ENCODE measurements at places on chromosomes 11 and 22.

DNA sequence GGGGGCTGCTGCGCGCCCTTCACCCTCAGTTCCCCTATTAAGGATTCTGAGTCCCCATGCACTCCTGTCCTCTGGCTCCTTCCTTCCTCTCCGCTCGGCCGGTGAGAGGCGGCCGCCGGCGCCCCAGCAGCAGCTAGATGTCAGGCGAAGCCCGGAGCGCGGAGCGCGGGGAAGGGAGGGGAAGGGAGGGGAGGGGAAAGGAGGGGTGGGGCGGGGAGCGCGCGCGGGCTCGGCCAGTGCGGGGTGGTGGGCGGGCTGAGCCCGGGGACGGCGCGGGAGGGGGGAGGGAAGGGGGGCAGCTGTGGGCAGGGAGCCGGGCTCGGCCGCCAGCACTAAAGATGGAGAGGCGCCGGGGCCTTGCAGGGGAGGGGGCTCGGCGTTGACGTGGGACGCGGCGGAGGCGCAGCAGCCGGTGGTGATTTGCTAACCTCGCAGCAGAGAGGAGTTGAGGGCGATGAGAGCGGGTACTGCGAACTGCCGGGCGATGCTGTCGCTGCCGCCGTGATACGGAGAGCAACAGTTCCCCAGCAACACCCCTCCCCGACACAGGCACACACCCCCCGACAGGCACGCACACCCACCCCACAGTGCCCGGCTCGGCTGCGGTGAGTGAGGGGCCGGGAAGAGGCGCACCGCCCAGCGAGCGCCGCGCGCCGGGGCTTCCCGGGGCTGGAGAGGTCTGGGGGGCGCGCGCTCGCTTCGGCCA is at the start of gene ZBTB16:
Gene ZBTB16 (plus strand): TSS at position 434 of the 706 bp plus-strand sequence. CDS start 3,590 bp downstream, outside the sequence.
- no peak for DNase-seq

- no peak for DNase-seq
These were observed 39.6 kb downstream of the UBASH3B start for GRCh38 chr11:122695076-122695615.

- DNase-seq = no peak
These were observed 24.1 kb upstream of the CCDC89 start for GRCh38 chr11:85709941-85710702.

GRCh38 chr22:21628386-21629254 is 1.2 kb downstream of the YDJC start:
- peak; percentile 23 for DNase-seq

DNA sequence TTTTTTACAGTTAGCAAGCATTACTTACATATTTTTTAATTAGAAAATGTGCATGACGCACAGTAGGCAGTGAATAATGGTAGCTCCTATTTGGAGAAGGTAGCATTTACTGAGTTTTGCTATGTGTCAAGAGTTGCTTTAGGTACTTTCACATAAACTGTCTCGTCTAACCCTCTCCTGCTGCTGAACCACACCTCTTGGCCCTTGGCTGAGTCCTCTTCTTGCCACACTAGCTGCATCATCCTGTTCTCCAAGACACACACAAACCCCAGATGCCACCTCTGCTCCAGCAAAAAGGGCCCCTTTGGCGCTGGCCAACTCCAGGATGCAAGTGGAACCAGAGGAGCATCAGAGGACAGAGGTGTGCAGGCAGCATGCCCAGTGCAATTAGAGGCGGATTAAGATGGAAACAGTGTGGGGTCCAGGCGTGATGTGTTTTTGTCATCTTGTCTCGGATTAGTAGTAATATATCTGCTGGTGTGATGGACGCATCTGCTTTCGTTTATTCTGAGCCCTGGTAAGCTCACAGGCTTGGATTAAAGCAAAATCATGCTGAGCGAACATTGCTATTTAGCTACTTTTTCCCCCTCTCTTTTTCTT is 367.0 kb upstream of the CADM1 start:
- DNase-seq = no peak

DNA sequence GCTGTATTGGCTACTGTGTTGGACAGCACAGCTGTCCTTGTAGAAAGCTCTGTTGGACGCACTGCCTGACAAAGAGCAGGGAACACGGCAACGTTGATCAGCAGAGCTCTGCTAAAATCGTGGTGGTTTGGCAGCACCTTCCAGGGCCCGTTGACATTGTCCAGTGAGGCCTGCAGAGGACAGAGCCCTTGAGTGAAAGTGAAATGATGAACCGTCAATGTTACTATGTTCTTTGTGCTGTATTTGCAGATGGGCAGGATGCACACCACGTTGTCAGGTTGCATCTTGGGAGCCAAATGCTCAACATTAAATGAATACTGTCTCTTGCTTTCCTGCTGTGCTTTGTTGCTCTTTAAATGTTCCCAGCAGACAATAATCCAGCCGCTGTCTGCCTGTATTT is 69.7 kb downstream of the NELL1 start:
- DNase-seq = no peak

GRCh38 chr22:31308181-31308580 is 15.9 kb upstream of the PIK3IP1 start:
- DNase-seq = no peak
